Breast epithelium (tissue), 4 donors: ENCODE measurements at places on chromosomes 5 and 9.

GRCh38 chr9:137491735-137492432 is 32.8 kb upstream of the NSMF start:
- DNase-seq, result no peak

GRCh38 chr9:3346549-3346948 is 179.3 kb downstream of the RFX3 start:
- no peak for DNase-seq

- DNase-seq, result no peak
These were observed 254.5 kb downstream of the RASEF start for GRCh38 chr9:82808478-82808877.

DNA sequence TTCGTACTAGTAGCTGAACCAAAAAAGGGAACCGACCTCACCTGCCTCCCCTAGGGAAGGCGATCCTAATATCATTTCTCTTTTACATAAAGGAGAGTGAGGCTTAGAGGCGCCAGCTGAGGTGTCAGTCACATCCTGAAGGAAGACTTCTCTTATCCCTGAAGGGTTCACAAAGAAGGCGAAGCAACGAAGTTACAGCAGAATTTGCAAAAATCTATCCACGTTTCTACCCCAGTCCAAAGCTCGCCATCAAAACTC is 598 bp upstream of the KIAA1191 start:
- no peak for DNase-seq

DNA sequence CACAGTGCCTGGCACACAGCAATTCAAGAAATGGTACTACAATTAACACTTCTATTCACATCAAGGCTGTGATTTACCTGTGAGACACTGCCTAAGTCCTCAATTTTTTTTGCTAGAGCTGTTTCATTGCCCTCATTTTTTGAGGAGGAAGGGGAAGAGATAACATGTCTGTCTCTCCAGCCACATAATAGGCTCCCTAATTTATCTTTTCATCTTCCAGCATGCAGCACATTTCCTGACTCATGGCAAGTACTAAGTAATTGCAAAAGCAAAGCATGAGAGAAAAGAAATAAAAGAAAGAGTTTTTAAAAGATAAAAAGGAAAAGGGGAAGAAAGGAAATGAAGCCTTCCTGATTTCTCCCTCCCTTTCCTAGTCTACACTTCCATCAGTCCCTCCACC is 26.9 kb upstream of the RNF38 start:
- no peak for DNase-seq

DNA sequence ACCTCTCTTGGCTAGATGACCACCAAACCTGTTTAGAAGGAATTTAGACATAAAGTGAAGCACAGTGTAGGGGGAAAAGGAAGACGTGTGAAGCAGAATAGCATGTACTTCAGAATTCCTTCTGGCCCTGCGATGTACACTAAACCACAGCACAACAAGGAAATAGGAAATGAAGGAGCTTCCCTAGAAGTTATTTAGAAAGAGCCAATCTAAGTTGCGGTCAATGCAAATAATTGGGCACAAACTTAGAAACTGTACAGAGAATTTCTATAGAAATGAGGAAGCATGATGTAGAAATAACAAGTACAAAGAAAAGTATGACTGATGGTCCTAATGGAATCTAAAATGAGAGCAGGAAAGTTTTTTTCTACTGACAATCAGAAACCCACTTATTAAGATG is 41.5 kb downstream of the ANKRD55 start:
- no peak for DNase-seq

GRCh38 chr5:135085936-135086725 is 52.1 kb upstream of the PITX1 start:
- DNase-seq, result no peak

GRCh38 chr9:113916931-113917330 is 40.8 kb downstream of the ZNF618 start:
- no peak for DNase-seq

GRCh38 chr9:125341566-125341965 is 79.9 kb downstream of the GAPVD1 start:
- DNase-seq, result no peak

DNA sequence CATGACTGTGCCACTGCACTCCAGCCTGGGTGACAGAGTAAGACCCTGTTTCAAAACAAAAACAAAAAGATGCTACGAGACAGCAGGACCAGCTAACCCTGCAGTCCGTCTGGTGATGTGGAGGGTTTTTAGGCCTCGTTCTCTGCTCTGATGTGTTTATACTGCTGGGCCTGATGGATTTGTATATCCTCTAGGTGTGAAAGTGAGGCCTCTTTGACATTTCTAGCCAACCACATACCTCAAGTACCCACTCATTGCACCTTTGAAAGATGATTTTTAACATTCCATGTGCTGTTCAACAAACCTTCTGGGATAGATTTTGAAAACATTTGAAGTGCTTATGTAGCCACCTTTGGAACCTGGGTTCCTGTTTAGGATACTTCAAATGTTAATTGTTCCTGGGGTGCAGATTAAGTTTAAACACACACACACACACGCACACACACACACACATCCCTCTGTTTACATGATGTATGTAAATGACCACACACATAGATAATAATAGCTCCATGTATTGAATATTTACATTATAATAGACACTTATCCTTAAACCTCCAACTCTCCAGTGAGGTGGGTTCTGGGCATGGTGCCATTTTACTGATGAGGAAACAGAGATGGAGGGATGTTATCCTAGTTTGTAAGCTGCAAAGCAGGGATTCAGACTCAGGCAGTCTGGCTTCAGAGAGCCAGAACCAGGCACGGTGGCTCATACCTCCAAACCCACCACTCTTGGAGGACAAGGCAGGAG is 48.8 kb upstream of the GOLPH3 start:
- DNase-seq, result no peak
